ENCODE measurements at places on chromosomes 4 and X. TPM values are rescaled to one million over a fixed set of nuclear protein-coding genes. Genes with fewer than 3 reads are reported as not detected.

VCX3B gene
- total RNA-seq = not detected

MGST2 gene
- 39.7 TPM for total RNA-seq

HSFX4 gene
- total RNA-seq = not detected

PJA1 gene
- total RNA-seq = 17.0 TPM

SFRP2 gene
- total RNA-seq = 38.2 TPM

DCAF12L1 gene
- total RNA-seq = not detected

UGT2B11 gene
- total RNA-seq = not detected

DNA sequence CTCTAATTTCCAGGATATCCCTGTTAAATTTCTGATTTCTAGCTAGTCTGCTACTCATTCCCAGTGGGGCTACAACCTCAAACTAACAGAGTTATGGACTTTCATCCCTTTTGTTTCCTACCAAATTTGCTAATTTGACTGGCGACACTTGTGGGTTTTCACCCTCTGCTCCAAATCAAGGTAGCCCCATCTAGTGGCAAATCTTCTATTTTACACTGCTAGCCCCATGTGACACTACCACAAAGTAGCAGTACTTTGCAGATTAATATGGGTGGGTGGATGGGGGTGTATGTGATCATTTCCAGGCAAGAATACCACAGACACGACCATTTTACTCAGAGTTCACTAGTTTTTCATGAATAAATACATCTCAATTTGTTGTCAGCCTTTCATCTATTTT is 150.3 kb downstream of the MSL3 start:
- DNase-seq = no peak

- no peak for DNase-seq
Measured at GRCh38 chrX:1491851-1492349, 39.2 kb upstream of the ASMTL start.

GRCh38 chr4:80081566-80081965 is 8.5 kb upstream of the ANTXR2 start:
- DNase-seq = no peak

DNA sequence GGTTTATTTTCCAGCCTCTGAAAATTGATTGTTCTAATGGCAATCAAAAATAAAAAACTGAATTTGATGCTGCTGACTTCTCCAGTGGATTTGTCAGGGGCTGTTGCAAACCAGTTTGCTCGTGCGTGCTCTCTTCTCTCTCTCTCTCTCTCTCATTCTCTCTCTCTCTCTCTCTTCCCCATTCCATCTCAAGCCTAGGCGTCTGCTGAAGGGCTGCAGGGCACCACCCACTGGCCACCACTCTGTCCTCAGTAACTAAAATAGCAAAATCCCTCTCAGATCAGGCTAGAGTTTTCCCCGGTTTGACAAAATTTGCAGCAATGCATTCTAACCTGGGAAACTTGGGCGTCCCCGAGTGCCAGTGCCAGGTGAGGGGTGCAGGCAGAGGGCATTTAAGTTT is 19.4 kb downstream of the NKX6-1 start:
- no peak for DNase-seq

GRCh38 chrX:107324493-107325310 is 118.3 kb downstream of the DNAAF6 start:
- DNase-seq = no peak

DNA sequence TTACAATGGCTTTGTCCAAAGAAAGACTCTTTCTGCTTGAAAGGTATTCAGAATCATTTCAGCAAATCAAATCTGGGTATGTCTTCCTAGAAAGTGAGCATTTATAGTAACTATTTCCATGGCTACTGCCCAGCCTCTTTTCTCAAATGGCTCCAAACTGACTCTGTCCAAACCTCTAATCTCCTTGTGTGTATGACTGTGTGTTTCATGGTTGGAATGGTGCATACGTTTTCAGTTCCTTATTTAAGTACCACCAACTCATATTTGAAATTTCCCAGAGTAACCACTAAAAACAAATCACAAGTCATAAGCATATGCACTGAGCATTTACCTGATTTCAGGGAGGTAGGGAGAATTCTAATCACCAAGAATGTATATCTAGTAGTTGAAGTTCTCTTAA is 106.0 kb downstream of the TMEM144 start:
- DNase-seq = no peak

DNA sequence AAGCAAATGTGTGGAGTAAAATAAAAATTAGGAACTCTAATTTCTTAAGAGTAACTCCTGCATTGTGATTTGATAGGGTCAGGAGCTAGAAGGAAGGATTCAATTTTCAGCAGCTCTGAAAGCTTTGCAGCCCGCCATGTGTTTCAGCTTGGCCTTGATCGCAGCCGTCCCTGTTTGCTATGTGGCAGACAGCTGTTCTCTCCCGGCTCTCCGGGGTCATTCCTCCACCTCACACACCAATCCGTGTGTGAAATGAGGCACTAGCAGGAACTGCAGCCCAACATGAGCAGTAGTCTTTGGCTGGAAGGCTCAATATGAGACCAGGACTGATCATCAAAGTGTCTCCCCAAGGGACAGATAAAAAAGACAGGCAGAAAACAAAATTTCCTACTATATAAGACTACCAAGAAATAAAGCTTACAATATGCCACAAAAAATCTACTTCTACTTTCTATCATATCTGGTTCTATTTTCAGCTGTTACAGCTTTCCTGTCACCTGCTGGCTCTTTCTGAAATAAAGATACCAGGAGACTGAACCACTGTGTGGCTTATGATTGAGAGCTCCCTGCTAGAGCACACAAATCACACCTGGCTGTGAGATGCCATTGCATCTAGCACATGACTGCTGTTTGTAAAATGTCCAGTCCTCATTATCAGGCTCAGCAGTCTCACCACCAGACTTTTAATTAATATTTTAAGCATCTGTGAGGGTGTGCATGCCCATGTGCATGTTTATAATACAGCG is 44.1 kb upstream of the SEC24B start:
- no peak for DNase-seq

DNA sequence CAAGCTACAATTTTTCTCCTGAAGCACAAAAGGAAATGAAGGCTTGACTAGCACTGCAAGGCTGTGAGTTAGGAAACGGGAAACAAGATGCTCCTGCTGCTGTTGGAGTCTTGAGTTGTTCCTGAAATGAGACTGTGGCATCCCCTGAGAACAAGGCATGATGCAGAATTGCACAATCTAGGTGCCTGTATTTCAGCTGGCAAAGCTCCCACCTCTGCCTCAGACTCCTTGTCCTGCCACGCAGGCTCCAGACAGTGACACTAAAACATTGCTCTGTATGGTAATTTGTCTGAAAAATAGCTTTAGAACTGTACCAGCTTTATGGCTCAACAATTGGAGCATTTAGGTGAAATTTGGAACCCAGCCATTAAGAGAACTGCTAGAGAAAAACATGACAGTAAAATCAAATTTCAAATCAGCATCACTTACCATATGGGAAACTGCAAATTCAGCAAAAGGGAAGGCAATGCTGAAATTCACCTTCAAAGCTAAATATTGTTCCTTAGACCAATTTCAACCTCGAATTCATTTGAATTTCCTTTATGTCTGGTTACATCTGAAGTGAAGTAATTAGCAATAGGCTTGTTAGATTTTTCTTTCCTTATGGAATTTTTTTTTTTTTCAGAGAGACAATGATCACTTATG is 103.4 kb downstream of the MFAP3L start:
- DNase-seq = no peak

DNA sequence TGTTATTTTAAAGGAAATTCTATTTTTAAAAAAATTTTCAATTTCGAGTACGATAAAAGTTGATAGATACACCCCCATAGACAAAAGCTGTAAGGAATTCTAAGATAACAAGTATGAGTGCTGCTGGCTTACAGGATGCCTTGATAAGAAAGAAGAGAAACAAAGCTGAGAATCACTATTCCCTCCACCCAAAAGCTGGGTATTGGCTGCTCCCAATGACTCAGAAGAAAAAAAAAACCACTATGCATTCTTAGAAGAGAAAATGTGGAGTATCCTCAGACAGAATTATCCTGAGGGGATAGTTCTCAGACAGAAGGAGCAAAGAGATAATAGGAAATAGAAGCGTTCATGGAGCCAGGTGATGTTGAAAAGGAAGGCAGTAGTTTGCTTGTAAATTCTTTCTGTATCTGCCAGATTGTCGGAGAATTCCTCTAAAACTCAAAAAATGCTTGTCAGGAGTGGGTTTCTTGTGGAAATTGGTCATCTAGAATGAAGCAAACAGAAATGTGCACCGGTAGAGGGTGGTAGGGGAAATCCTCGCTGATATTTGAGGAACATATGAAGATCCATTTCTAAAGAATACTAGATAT is 217.5 kb upstream of the ADAMTS3 start:
- no peak for DNase-seq

DNA sequence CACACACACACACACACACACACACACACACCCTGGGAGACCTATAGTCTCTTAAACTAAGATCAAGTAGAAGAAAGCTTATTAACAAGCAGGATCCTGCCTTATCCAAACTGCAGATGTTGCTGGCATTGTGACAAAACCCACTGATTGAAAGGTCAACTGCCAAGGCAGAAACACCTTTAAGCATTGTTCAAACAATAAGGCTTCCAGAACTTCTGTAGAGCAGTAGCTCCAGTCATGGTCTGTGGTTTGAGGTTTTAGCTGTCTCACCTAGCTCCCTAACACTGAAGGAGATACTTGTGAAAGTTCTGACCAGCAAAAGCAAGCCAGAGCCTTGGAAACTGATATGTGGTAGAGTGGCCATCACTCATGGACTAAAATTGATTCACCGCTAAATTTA is 59.8 kb downstream of the PTCHD1 start:
- DNase-seq = no peak

Measured in esophagus muscularis mucosa (tissue), 4 donors.